ENCODE measurements at places on chromosomes 2 and 18.

GRCh38 chr2:56130463-56131070 is 53.2 kb upstream of the CCDC85A start:
- DNase-seq: peak; percentile 6

DNA sequence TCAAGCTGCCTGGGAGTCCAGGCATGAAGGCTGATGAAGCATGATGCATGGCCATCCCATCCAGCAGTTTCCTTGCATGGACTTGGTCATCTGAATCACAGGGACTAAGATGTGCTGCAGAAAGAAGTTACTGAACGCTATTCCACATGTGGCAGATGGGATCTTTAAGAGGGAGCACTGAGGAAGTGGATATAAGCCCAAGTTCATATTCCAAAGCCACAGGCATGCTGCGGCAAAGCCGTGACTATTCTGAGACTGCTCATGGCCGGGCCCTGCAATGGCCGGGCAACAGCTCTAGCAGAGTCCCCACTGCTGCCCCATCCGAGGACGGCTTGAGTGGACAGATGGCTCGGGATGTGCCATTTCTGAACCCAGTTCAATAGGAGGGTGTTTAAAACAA is 61.5 kb downstream of the STPG4 start:
- no peak for DNase-seq

GRCh38 chr18:62485684-62486083 is 37.1 kb upstream of the ZCCHC2 start:
- DNase-seq: peak; percentile 51

DNA sequence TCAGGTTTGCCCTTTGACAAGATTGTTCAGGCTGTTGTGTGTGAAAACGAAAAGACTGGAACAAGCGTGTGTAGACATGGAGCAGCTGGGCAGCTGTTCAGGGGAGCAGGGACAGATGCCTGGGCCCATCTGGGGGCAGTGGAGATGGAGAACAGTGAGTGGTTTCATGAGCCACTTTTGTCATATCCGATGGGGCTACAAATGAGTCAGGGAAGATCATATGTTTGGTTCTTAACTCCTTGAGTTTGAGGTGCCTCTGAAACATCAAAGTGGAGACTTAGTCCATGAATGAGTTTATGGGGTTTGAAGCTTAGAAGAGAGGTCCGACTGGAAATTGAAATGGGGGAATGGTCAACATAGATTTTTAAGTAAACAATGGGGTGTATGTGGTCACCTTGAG is 9.3 kb upstream of the PLB1 start:
- DNase-seq: no peak
